GM23338 (cell line): ENCODE measurements at places on chromosomes 12 and 14. TPM values are rescaled to one million over a fixed set of nuclear protein-coding genes. Genes with fewer than 3 reads are reported as not detected.

- no peak for DNase-seq
Measured at GRCh38 chr12:122099856-122100255, 21.3 kb downstream of the MLXIP start.

DNA sequence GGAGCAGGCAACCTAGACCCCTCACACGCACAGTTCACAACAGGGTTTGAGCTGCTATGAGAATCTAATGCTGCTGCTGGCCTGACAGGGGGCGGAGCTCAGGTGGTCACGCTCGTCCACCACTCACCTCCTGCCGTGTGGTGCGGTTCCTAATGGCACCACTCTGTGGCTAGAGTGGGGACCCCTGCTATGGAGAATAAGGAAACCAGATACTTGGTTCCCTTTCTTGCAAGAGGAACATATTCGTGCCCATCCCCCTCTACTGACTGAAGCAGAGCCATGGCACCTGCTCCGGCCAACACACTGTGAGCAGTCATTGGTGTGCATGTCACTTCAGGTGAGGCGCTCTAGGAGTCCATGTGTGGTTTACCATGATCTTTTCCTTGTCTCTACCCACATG lies 30.4 kb upstream of the RIMBP2 start:
- DNase-seq: no peak

- DNase-seq: peak; percentile 68
Measured at GRCh38 chr12:53989227-53990113, 4.5 kb downstream of the HOXC10 start.

DNA sequence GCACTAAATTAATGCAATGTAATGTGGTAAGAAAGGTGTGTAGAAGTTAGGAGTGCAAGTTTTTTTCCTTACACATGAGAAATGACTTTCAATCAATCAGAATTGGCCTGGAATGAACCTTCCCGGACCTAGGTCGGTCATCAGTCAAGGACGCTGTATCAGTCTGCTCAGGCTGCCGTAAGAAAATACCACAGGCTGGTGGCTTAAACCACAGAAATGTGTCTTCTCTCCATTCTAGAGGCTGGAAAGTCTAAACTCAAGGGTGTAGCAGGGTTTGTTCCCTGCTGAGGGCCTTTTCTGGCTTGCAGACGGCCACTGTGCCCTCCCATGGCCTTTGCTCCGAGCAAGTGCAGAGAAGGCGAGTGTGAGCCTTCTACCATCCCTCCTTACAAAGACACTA lies 86.6 kb upstream of the DYNC1H1 start:
- no peak for DNase-seq

- DNase-seq: peak; percentile 8
Measured at GRCh38 chr12:130214686-130215395, 52.6 kb downstream of the FZD10 start.

GRCh38 chr14:104295681-104296387 lies 157.4 kb downstream of the KIF26A start:
- no peak for DNase-seq

DNA sequence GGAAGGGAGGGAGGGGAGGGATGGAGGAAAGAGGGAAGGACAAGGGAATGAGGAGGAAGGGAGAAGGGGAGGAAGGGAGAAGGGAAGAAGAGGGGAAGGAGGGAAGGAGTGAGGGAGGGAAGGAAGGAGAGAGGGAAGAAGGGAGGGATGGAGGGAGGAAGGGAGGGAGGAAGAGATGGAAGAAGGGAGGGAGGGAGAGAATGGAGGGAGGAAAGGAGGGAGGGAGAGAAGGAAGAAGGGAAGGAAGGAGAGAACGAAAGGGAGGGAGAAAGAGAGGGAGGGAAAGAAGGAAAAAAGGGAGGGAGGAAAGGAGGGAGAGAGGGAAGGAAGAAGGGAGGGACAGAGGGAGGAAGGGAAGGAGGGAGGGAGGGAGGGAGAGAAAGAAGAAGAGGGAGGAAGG lies 49.5 kb downstream of the RIMBP2 start:
- DNase-seq: no peak

DNA sequence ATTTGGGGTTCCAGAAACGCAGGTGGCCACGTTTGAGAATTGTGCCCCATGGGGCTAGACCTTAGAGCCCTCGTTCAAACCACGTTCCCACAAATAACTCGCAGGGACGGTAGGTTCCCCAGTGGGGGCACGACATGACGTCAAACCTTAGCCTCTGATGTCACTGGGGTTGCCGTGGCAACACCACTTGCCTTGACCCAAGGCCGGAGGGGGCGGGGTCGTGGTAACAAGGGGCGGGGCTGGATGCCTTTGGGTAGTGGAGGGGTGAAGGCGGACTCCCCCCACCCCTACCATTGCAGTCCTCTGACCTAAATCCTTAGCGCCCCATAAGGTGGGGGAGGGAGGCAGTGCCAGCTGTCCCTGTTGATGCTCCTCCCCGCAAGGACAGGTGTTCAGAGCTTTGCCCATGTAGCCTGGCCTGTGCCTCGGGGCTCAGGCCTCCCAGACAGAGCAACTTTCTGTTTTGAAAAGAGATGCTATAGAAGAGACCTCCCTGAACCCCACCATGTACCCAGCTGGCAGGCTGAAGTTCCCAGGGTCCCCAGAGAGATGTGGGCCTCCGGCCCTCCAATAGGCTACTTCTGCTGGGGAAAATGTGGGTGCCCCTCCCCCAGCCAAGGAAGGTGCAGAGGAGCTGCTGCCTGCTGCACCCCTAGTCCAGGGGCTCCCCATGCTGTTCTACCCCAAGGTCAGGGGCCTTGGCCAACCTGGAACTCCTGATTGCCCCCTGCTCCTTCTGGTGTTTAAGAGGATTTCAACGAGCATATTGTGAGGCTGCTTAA lies 1.9 kb downstream of the FAM222A start:
- DNase-seq: peak; percentile 51

- DNase-seq: peak; percentile 96
Measured at GRCh38 chr14:24135834-24136683, at the start of gene PSME1. TSS of gene PSME1 (plus strand) at chr14:24136194. CDS start at chr14:24136263, 69 bp downstream.

- no peak for DNase-seq
Measured at GRCh38 chr14:96221109-96221650, 16.5 kb downstream of the BDKRB2 start.

DNA sequence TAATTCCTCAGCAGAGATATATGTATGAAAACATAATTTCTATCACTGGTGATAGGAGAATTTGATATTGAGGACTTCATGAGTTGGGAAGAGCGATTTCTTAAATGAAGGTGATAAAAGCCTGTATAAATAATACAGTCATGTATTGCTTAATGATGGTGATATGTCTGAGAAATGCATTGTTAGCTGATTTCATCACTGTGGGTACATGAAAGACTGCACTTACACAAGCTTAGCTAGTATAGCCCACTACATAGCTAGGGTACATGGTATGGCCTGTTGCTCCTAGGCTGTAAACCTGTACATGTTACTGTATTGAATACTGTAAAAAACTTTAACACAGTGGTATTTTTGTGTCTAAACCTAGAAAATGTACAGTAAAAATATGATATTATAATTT lies 63.4 kb downstream of the ANO4 start:
- DNase-seq: no peak

- DNase-seq: no peak
Measured at GRCh38 chr12:115700896-115701465, 576.5 kb downstream of the MED13L start.

DNA sequence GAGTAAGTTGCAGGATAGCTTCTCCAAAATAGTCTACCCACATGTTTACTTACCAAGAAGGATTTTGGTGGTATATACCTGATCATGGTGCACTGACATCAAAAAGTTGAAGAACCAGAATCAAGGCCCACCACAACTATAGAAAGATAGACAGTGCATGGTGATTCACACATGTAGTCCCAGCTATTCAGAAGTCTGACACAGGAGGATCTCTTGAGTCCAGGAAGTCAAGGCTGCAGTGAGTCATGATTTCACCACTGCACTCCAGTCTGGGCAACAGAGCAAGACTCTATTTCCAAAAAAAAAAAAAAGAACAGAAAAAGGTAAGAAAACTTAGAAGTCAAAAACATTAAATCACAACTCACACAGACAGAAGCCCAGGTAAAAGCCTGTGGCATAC lies 422.2 kb upstream of the FOXG1 start:
- no peak for DNase-seq

DNA sequence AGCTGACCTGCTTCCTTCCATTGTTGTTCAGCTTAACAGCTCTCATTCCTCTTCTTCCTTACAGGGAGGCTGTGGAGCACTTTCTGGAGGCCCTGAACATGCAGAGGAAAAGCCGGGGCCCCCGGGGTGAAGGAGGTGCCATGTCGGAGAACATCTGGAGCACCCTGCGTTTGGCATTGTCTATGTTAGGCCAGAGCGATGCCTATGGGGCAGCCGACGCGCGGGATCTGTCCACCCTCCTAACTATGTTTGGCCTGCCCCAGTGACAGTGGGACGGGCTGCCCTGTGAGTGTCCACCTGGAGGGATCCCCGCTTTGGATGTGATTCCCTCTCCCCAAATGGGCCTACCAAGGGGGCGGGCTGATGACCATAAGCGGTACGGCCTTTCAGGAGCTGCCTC lies 20.5 kb downstream of the PEX5 start:
- DNase-seq: no peak

DNA sequence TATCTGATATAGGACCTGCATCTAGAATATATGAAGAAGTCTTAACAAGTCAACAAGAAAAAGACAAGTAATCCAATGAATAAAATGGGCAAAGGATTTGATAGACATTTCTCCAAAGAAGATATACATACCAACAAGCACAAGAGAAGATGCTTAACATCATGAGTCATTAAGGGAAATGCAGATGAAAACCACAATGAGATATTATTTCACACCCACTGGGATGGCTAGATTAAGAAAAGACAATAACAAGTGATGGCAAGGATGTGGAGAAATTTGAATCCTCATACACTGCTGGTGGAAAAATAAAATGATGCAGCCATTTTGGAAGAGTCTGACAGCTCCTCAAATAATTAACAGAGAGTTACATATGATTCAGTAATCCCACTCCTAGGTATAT lies 502.6 kb downstream of the FUT8 start:
- no peak for DNase-seq

DNA sequence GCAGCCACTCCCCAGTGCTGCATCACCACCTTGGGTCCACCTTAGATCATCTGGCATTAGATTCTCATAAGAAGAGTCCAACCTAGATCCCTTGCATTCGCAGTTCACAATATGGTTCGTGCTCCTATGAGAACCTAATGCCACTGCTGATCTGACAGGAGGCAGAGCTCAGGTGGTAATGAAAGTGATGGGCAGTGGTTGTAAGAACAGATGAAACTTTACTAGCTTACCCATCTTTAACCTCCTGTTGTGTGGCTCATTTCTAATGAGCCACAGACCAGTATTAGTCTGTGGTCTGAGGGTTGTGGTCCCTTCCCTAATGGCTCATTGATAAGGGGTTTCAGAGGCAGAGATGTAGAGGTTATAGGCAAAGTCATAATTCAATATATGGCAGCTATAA lies 615.9 kb upstream of the MIS18BP1 start:
- no peak for DNase-seq

- no peak for DNase-seq
Measured at GRCh38 chr14:30114051-30114450, 186.4 kb upstream of the PRKD1 start.

The RTL1 gene
- total RNA-seq: not detected in 2 replicates

The DEGS2 gene
- total RNA-seq: 0.35 and 0.63 TPM in 2 replicates

The RNU6-7 gene
- total RNA-seq: not detected in 2 replicates

The SRGAP1 gene
- total RNA-seq: 5.6 and 6.1 TPM in 2 replicates

The ASCL1 gene
- 0.78 TPM in 1 of 2 replicates, not detected in the other for total RNA-seq

The CCDC184 gene
- 2.8 and 3.7 TPM in 2 replicates for total RNA-seq

The OR6C2 gene
- total RNA-seq: not detected in 2 replicates
